Stimulated activated CD8-positive, alpha-beta memory T cell treated with anti-CD3 and anti-CD28 coated beads, Interleukin-15, amount 100 ng/mL, for 24 hours (primary cell): ENCODE measurements at places on chromosomes 4 and X.

DNA sequence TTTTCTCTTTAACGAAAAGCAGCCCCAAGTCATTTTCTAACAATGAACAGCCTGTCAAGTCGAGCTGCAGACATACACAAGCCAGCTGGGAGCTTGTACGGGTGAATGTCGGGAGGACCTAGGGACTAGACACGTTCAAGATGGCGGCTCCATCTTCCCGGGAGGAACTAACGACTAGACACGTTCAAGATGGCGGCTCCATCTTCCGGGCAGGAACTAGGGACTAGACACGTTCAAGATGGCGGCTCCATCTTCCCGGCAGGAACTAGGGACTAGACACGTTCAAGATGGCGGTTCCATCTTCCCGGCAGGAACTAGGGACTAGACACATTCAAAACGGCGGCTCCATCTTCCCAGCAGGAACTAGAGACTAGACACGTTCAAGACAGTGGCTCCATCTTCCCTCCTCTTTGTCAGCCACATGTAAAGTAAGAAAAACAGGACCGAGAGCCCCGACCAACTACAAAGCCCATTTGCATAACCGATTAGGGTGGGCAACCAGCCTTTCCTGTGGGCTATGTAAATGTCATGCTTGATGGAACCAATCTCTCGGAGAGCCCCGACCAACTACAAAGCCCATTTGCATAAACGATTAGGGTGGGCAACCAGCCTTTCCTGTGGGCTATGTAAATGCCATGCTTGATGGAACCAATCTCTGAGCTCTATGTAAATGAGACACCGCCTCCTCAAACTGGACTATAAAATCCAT is 175.5 kb downstream of the DHRSX start:
- DNase-seq = no peak

- no peak for DNase-seq
Measured at GRCh38 chr4:139711461-139711860, 45.8 kb downstream of the MGST2 start.

GRCh38 chrX:147675819-147676218 is 235.9 kb upstream of the FMR1 start:
- no peak for DNase-seq

DNA sequence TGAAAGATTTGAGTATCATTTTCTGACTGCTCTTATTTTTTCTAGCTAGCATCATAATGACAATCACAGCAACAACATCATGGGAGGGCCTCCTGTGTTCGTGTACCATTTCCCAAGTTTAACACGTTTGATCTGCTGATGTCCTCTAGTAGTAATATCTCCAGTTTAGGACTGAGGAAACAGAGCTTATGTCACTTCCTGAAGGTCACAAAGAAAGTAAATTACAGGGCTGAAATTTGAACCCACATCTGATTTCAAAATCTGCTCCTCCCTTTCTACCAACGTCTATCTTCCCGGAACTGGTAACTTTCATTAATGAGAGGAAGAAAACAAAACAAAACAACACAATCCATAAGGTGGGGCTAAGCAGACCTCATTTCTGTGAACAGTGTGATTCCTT is 302.7 kb downstream of the PACRGL start:
- DNase-seq = no peak

- DNase-seq = no peak
Measured at GRCh38 chr4:185911556-185912064, 99.6 kb upstream of the SORBS2 start.

- no peak for DNase-seq
Measured at GRCh38 chrX:28498658-28499057, 88.6 kb upstream of the IL1RAPL1 start.

- no peak for DNase-seq
Measured at GRCh38 chrX:47574547-47575301, 7.5 kb upstream of the TIMP1 start.

DNA sequence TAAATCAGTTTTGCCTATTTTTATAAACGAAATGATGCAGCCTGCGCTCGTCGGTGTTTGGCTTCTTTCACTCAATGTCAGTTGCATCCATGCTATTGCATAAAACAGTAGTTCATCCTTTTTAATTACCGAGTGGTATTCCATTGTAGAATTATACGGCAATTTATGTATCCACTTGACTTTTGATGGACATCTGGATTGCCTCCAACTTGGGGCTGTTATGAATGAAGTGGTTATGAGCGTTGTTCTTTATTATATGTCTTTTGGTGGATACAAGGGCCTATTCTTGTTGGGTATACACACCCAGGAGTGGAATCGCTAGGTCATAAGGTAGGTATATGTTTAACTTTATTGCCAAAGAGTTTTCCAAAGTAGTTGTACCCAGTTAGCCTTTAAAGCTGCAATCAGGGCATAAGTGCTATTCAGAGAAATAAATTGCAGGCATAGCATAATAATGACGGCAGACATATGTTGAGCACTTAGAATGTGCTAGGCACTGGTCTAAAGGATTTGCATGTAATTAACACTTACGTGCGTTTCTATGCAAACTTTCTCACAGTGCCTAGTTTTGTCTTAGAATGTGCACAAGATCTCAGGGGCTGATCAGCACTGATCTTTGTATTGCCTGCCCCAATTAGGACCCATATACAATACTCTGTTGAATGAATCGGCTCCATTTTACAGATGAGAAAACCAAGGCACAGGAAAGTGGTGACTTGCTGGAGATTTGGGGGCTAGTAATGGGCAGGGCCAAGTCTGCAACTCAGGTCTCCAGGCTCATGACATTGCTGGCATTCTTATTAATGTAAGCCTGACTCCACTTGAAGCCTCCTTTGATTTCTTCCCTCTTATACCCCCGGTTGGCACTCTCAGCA is 407.0 kb downstream of the BCOR start:
- DNase-seq = no peak

DNA sequence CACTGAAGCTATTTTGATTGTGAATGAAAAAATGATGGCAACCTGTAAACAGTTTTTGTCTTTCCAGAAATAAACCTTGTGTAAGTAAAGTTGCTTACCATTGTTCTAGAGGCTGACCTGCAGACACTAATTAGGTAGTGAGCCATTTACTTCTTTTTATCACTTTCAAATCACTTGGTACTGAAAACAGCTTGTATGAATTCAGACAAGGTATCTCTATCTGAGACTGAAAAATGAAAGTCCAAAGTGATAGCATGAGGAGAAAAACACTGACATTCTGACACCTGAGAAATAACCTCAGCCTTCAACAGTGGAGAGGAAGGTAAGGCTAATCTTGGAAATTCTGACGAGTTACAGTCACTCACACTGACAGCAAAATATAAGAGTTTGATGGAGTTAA is 238.8 kb downstream of the GPC3 start:
- DNase-seq = no peak

DNA sequence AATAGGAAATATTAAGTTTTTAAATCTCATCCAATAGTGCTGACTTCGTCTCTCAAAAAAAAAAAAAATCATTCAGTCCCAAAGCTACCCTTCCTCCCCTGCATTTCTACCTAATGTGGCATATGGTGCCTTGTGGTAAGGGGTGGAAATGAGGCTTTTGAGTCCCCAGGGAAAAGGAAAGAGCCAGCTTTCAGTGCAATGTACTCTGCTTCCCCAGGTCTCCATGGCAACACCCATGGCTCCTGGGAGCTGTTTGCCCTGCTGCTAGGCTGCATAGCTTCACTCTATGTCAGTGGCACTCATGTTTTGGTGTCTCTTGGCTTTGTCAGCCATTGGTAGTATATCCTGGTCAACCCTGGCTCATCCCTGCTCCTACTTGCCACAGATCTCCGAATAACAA is 175.9 kb downstream of the SLC39A8 start:
- DNase-seq = no peak

DNA sequence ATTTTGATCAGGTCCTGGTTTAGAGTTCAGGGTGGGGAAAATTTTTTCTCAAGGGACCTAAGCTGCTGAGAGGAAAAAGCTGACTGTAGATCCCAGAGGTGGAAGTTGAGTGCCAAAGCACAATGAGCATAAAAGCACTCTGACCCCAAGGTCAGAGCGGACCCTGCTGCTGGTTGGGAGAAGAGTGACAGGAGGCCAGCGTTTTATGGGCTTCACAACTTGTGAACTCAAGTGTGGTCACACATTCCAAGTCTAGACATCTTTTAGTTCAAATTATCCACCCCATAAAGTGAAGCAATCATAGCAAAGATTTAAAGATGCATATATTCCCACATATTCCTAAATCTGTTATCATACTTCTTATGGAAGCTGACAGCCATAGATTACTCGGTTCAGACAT is 220.3 kb downstream of the CHIC2 start:
- DNase-seq = no peak
